Umbilical cord (tissue), 2 donors: ENCODE measurements at places on chromosomes 5 and 9. TPM values are rescaled to one million over a fixed set of nuclear protein-coding genes. Genes with fewer than 3 reads are reported as not detected.

DNA sequence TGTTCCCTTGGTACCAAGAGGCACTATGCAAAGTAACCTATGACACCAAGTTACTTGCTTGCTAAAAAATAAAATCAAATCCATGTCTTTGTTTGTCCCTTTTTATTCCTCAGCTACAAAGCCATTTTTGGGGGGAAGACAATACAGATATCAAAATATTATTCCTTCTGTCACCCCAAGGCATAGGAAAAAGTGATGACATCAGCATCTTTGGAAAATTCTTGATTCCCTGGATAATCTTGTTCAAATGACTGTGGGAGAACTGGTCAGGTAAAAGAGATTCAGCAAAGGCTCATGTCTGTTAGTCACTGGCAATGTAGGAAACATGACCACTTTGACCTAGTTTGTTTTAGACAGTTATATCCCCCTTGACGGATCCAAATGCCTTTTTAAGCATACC, 373.1 kb downstream of the MAT2B start:
- DNase-seq, result no peak

GRCh38 chr9:81268048-81268447, 421.3 kb downstream of the TLE1 start:
- DNase-seq, result no peak

DNA sequence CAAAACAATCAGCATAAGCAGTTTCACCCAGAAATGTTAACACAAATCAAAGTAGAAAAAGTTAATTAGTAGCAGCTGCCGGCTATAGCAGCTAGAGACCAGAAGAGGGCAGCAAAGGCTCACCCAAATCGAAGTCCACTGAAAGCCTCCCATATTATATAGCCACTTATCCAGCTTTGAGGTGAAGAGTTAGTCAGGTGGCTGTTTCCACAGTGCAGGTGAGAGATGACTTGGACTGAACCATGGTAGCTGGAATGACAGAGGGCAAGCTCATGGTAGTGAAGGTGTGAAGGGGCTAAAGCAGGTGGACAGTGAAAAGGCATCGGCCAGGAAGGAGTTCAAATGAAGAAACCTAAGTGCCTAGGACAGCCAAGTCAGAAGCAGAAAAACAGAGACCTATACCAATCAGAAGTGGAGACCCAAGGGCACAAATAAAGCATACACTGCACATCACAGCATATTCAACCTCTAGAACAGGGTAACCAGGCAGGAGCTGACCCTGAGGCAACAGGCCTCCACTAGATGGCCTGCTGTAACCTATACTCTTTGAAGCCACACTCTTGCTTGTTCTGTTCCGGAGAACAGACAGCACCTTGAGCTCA, 7.2 kb upstream of the RNF38 start:
- peak; percentile 70 for DNase-seq

GRCh38 chr9:4243877-4244812, 55.7 kb downstream of the GLIS3 start:
- no peak for DNase-seq

DNA sequence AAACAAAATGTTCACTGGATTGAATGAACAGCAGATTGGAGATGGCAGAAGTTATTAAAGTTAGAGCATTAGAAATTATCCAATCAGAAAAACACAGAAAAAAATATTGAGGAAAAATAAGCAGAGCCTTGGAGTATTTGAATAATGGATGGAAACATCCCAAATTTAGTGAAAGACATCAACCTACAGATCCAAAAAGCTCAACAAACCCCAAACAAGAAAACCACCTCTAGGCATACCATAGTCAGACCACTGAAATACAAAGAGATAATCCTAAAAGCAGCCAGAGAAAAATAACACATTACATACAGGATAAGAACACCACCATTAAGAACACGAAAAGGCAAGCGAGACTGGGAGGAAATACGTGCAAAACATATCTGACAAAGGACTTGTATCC, 5.2 kb downstream of the INIP start:
- DNase-seq, result no peak

IFNE gene
- total RNA-seq, result 11.1 TPM

SAPCD2 gene
- total RNA-seq, result 2.6 TPM

C9orf153 gene
- total RNA-seq, result 0.72 TPM

CFAP77 gene
- total RNA-seq, result not detected

FOXD4L6 gene
- not detected for total RNA-seq
